Thoracic aorta endothelial cell (primary cell): ENCODE measurements at places on chromosomes 5 and 9. TPM values are rescaled to one million over a fixed set of nuclear protein-coding genes. Genes with fewer than 3 reads are reported as not detected.

Gene ADAMTS13
- 0.53 and 0.57 TPM in 2 replicates for total RNA-seq

Gene GARNL3
- 8.3 and 9.2 TPM in 2 replicates for total RNA-seq

Gene RGS7BP
- 7.3 and 16.2 TPM in 2 replicates for total RNA-seq

Gene PCDHGA8
- 0.72 and 1.6 TPM in 2 replicates for total RNA-seq

Gene PCDHB13
- total RNA-seq: 0.22 and 0.66 TPM in 2 replicates

Gene PPP2R2B
- total RNA-seq: not detected in 2 replicates

Gene HMMR
- total RNA-seq: 53.1 and 75.2 TPM in 2 replicates

Gene IFNK
- total RNA-seq: not detected in 2 replicates

Gene OR1Q1
- total RNA-seq: not detected in 2 replicates

Gene PLCXD3
- total RNA-seq: under 0.01 and 0.13 TPM in 2 replicates

Gene SPINK5
- total RNA-seq: 0.13 and 0.29 TPM in 2 replicates

Gene SNX24
- 13.2 and 13.3 TPM in 2 replicates for total RNA-seq

Gene SPARC
- 932 and 1,783 TPM in 2 replicates for total RNA-seq

Gene EPB41L4B
- total RNA-seq: 1.2 and 1.7 TPM in 2 replicates

Gene TEX48
- total RNA-seq: not detected in 2 replicates

Gene DHFR
- total RNA-seq: 57.7 and 89.8 TPM in 2 replicates

Gene FAM153A
- not detected in 2 replicates for total RNA-seq

Gene PDLIM4
- 33.4 and 87.9 TPM in 2 replicates for total RNA-seq

Gene SPACA9
- total RNA-seq: 2.0 TPM in 2 replicates

Gene AK3
- total RNA-seq: 65.4 and 76.9 TPM in 2 replicates

Gene IFNA4
- not detected in 2 replicates for total RNA-seq

Gene SLC26A2
- total RNA-seq: 28.2 and 32.0 TPM in 2 replicates

Gene C9orf153
- total RNA-seq: 0.22 and 0.27 TPM in 2 replicates

Gene SLC35D2
- 19.4 and 24.1 TPM in 2 replicates for total RNA-seq

Gene SLC6A3
- not detected in 2 replicates for total RNA-seq

Gene NTNG2
- 0.07 and 0.13 TPM in 2 replicates for total RNA-seq

Gene CARD9
- 0.40 and 0.57 TPM in 2 replicates for total RNA-seq

Gene ZNF354C
- 8.4 and 9.8 TPM in 2 replicates for total RNA-seq

Gene PCDHGC4
- 1.3 and 1.9 TPM in 2 replicates for total RNA-seq

Gene HBEGF
- 27.0 and 27.8 TPM in 2 replicates for total RNA-seq

Gene IRF1
- 9.7 and 14.5 TPM in 2 replicates for total RNA-seq

Gene ENTPD8
- total RNA-seq: not detected in 2 replicates

Gene PCDHA5
- under 0.01 and 0.07 TPM in 2 replicates for total RNA-seq

Gene OLFML2A
- 0.07 TPM in 1 of 2 replicates, not detected in the other for total RNA-seq

Gene TERT
- under 0.01 TPM in 1 of 2 replicates, not detected in the other for total RNA-seq

Gene ROPN1L
- total RNA-seq: 0.53 and 1.9 TPM in 2 replicates

Gene CCDC152
- total RNA-seq: 3.7 and 4.0 TPM in 2 replicates

Gene PCDHB4
- 0.07 and 0.13 TPM in 2 replicates for total RNA-seq

Gene ADAMTSL2
- total RNA-seq: not detected in 2 replicates

Gene UAP1L1
- total RNA-seq: 16.2 and 20.7 TPM in 2 replicates

Gene PAEP
- total RNA-seq: not detected in 2 replicates

Gene ST8SIA4
- 3.1 and 5.3 TPM in 2 replicates for total RNA-seq

Gene ERAP2
- 94.0 and 129 TPM in 2 replicates for total RNA-seq

Gene UBE2QL1
- total RNA-seq: 0.07 TPM in 1 of 2 replicates, not detected in the other

Gene AGTPBP1
- 33.7 and 37.4 TPM in 2 replicates for total RNA-seq

Gene GOLM1
- total RNA-seq: 76.7 and 87.0 TPM in 2 replicates

Gene ZNF484
- total RNA-seq: 15.0 and 15.9 TPM in 2 replicates

Gene PCDHB7
- total RNA-seq: 0.22 and 0.40 TPM in 2 replicates

Gene OBP2B
- not detected in 2 replicates for total RNA-seq

Gene ZNF462
- total RNA-seq: 10.9 and 14.1 TPM in 2 replicates

Gene NOXA1
- 0.27 and 0.29 TPM in 2 replicates for total RNA-seq

Gene GRM6
- total RNA-seq: not detected in 2 replicates

Gene OR1L8
- under 0.01 and 0.22 TPM in 2 replicates for total RNA-seq

Gene ANKRD18A
- total RNA-seq: 0.53 and 1.1 TPM in 2 replicates
